ENCODE measurements at places on chromosomes 12 and 14.
A peak's percentile ranks its signal among the peaks of the same experiment; 100 is the strongest.

GRCh38 chr12:105983622-105984320, 155.0 kb downstream of the NUAK1 start:
- DNase-seq, result peak; percentile 70

DNA sequence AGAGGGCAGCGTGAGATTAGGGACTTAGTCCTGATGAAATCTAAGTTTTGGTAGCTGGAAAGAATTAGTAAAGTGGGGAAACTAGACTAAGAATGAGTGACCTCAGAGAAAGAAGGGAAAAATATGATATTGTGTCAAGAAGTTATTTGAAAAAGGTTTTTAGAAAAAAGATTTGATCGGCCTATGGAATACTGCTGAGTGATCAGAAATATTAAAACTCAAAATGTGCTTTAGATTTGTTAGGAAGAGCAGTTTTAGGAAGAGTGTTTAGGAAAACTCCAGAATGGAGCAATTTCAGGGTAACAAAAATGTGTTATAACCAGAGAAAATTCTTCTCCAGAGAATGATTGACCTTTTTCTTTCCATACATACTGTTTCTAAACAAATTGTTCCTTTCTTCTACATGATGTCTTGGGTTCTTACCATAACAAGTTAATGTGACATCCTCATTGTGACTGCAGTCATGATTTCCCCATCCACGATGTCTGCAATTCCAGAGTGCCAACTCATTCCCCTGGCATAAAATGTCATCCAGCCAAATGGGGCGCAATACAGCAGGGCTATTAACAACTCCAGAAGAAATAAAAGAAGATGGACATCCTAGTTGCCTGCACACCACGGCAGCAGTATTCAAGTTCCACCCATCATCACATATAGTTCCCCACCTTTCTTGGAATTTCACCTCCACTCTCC, 11.8 kb downstream of the CD163L1 start:
- DNase-seq, result no peak

DNA sequence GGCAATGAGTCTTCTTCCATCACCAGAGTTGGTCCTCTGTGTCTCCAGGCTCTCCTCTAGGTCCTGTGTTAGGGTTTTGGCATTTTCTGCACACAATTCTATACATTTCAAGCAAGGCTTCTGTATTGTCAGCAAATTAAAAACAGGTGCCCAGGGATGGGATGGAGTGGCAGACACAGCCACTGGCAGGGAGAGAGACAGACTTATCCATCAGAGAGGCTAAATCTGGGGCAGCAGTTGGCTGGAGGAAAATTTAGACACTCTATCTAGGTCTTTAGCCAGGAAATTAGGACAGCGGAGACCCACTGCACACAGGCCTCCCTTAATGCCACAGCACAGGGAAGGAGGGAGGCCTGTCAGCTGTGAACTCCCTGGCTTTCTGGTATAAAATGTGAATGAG, 20.2 kb downstream of the PLEKHD1 start:
- no peak for DNase-seq

GRCh38 chr12:47904713-47905709, at the start of gene VDR:
VDR (minus strand) TSS chr12:47904994; CDS start chr12:47879113, 25,881 bp downstream.
- no peak for DNase-seq

GRCh38 chr12:15011162-15011561, 38.3 kb downstream of the PDE6H start:
- no peak for DNase-seq

GRCh38 chr14:105477660-105478397, 3.2 kb downstream of the CRIP2 start:
- no peak for DNase-seq

DNA sequence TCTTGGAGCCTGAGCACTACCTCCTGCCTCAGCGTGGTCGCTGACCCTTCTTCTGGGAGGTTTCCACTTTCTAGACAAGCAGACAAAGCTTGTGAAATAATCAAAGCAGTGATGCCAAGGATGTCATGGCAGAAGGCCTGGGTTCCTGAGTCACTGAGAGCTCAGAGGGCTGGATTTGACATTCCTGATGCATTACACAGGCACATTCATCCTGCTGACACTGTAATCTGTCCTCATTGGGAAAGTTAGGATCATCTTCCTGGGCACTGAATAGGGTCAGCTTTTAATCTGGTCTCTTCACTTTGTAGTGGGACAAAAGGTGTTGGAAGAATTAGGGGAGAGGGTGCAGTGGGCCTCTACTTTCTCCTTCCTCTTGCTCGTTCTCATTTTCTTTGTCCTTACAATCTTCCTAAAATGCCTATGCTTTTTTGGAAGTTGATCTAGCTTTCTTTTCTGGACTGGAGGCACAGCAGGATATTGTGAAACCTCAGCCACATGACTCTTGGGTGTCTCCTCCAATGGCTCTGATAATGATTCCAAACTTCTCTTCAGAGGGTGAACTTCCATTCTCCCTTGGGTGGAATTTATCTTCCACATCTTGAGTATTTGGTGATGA, 29.6 kb downstream of the EEA1 start:
- DNase-seq, result peak; percentile 96

- DNase-seq, result no peak
Observed at GRCh38 chr12:46908236-46908935, 82.6 kb upstream of the SLC38A4 start.

GRCh38 chr12:113222730-113223531, 1.7 kb downstream of the TPCN1 start:
- peak; percentile 65 for DNase-seq

GRCh38 chr14:89660166-89660565, 243.1 kb upstream of the FOXN3 start:
- DNase-seq, result no peak

DNA sequence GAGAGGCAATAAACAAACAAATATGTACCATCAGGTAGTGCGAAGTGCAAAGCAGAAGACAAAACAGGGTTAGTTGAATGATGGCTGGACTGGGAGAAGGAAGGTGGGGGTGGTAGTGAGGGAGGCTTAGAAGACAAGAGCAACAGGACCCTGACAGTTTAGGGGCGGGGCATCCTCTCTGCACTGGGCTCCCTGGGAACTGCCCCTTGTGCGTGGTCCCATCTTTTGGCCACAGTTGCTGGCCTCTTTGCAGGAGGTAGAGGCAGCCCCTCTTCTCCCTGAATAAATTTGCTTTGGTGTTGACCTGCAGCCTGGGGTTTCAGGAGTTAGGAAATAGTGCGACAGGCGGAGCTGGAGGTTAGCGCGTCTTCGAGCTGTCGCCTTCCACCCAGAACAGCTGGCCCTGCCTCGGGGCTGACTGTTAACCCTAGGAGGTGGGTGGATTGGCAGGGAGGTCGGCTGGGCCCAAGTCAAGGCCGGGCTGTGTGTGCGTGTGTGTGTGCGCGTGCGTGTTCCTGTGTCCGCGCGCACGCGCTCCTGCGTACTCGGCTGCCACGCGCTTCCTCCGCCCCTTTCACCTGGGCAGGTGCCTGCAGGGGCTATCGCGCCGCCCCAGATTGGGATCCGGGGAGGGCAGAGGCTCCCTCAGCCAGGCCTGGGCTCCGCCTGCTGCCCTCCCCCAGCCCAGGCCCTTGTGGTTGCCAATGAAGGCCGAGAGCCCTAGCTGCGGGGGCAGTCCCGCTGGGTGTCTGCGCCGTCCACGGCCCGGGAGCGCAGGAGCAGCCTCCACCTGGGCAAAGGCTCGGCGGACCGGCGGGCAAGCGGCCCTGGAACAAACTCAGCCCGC, 180.8 kb downstream of the ADCK1 start:
- DNase-seq, result no peak

GRCh38 chr12:128727461-128727860, 96.3 kb downstream of the SLC15A4 start:
- peak; percentile 0 for DNase-seq

All from astrocyte of the cerebellum (primary cell).